Neural progenitor cell (in vitro differentiated cells): ENCODE measurements at places on chromosomes 5 and 9. TPM values are rescaled to one million over a fixed set of nuclear protein-coding genes. Genes with fewer than 3 reads are reported as not detected.

DNA sequence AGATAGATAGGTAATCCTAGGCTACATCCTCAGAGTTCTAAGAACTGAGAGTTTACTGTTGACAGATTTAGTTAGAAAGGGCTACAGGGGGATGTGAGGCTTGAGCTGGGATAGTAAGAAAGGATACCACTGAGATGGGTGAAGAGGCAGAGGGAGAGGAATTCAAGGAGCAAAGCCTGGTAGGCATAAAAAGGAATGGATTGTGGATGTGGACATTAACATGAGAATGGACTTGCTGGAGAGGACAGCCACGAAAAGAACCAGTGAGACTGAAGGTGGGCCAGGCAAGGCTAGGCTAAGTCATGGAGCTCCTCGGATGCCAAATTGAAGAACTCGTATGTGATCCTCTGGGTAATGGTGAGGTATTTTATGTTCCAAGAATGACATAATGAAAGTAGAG, 211.9 kb downstream of the AOPEP start:
- no peaks in the 10 kb centered on the region for H3K36me3 ChIP-seq
- DNase-seq: no peak
- no peak overlapping the region for H3K27ac ChIP-seq
- H3K4me1 ChIP-seq: peaks cover 4% of the 10 kb centered on the region
- no peaks in the 10 kb centered on the region for H3K27me3 ChIP-seq

DNA sequence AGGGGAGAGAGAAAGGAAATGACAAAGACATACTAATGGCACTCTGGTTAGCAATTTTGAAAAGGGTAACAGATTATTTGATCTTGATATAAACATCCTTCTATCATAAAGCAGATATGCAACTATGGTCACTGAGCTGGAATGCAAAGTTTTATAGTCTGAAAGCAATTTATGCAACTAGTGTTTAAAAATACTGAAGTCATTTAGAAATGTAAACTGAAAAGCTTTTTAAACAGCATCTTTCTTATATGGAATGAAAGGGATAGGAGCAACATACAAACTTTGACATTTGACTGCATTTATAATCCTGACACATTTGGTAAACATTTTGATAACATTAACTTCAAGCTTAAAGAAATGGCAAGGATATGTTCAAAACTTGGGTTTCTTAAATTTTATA, 28.7 kb upstream of the ADAMTS19 start:
- H3K36me3 ChIP-seq: no peaks in the 10 kb centered on the region
- H3K27me3 ChIP-seq: no peaks in the 10 kb centered on the region
- no peak overlapping the region for H3K27ac ChIP-seq
- no peaks in the 10 kb centered on the region for H3K4me1 ChIP-seq

DNA sequence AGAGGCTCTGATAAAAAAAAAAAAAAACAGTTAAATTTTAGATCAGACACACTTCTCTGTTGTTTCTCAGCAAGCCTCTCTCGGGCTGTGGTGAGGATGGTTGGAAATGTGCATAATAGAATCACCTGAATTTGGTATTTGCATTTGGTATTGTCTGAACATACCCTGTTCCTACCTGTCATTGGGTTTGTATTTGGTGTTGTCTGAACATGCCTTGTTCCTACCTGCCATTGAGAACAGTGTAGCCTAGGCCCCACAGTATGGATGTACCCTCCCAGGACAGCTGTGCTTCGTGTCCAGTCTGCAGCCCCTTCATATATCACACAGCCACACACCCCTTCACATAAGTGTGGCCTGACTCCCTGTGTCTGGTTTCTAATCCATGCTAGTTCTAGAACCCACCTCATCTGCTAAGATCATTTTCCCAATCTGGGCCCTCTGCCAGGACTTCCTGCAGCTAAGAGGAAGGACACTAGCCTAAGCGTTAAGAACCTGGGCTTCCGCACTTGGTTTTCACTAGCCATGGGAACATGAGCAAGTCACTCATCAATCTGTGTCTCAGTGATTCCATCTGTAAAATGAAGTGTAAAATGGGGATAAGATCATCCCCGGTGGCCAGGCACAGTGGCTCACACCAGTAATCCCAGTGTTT, 49.2 kb downstream of the ITGA2 start:
- H3K4me3 ChIP-seq: no peak overlapping the region
- H3K27ac ChIP-seq: no peak overlapping the region
- H3K27me3 ChIP-seq: no peaks in the 10 kb centered on the region
- H3K36me3 ChIP-seq: no peaks in the 10 kb centered on the region
- no peaks in the 10 kb centered on the region for H3K4me1 ChIP-seq

GRCh38 chr9:130785940-130786508, 49.0 kb upstream of the ABL1 start:
- H3K27ac ChIP-seq: no peak overlapping the region
- no peaks in the 10 kb centered on the region for H3K36me3 ChIP-seq
- no peaks in the 10 kb centered on the region for H3K27me3 ChIP-seq
- no peak for DNase-seq
- peaks cover 4% of the 10 kb centered on the region for H3K4me1 ChIP-seq

DNA sequence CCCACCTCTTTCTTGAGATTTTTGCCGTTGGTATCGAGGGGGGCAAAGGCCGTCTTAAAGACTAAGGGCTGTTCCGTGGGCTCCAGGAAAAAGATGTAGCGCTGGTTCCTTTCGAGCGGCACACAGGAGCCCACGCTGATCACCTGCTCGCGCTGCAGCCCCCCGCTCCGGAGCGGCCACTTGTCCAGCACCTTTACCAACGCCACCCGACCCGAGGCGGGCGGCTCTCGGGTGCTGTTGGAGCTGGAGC, 781 bp downstream of the NRG2 start:
- H3K36me3 ChIP-seq: no peaks in the 10 kb centered on the region
- H3K27me3 ChIP-seq: peaks cover 91% of the 10 kb centered on the region
- DNase-seq: no peak
- peaks cover 40% of the 10 kb centered on the region for H3K4me1 ChIP-seq

GRCh38 chr5:3282841-3283240, 312.8 kb upstream of the IRX1 start:
- no peaks in the 10 kb centered on the region for H3K36me3 ChIP-seq
- H3K27ac ChIP-seq: no peak overlapping the region
- DNase-seq: no peak
- H3K27me3 ChIP-seq: no peaks in the 10 kb centered on the region
- H3K4me3 ChIP-seq: no peak overlapping the region

GRCh38 chr5:129963359-129963758, 59.1 kb downstream of the CHSY3 start:
- H3K4me1 ChIP-seq: no peaks in the 10 kb centered on the region
- no peak overlapping the region for H3K27ac ChIP-seq
- no peak for DNase-seq
- no peak overlapping the region for H3K4me3 ChIP-seq
- H3K27me3 ChIP-seq: no peaks in the 10 kb centered on the region
- no peaks in the 10 kb centered on the region for H3K36me3 ChIP-seq

DNA sequence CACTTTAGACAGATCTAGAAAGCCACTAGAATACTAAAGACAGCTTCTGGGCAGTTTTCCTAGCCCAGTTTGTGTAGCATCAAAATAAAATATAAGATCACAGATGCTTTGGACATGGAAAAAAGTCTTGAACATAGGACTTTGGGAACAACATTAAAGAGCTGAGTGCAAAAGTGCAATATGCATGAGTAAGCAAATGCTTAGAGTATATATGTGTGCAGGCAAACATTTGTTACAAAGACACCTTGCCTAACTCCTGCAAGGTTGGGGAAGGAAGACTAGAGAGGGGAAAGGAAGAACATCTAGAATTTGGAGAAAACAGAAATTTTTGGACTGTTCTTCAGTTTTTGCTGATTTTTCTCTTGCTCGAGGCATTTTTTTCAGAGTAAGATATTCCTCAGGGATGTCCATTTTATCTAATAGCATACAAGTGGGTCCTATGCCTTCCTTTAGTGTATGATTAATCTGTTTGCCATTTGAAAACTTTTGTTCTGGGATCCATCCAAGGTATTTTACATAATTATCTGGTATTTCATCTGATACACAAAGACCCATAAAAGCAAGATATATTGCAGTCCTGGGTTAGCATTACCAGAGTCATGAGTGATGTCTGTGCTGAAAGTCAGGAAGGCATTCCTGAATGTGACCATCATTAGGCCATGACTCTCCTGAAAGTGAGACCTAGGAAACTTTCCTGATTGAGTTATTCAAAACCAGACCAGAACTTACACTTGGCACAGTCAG, 142.0 kb upstream of the RGMB start:
- no peaks in the 10 kb centered on the region for H3K36me3 ChIP-seq
- no peak overlapping the region for H3K27ac ChIP-seq
- DNase-seq: no peak

- DNase-seq: peak; percentile 73
- H3K27ac ChIP-seq: no peak overlapping the region
- H3K4me3 ChIP-seq: no peak overlapping the region
Observed at GRCh38 chr5:134007581-134008265, 2.9 kb upstream of the VDAC1 start.

DNA sequence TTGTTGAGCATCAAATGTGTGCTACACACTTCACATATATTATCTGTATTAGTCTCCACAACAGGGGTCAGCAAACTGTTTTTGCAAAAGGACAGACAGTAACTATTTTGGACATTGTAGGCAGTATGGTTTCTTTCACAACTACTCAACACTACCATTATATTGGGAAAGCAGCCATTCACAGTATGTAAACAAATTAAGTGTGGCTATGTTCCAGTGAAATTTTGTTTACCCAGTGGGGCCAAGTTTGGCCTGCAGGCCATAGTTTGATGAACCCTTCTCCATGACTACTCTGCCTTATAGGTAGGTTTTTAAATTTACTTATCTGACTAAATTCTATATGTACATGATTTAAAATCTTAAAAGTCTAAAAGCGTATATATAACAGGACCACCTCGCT, 13.0 kb upstream of the FAM151B start:
- no peak overlapping the region for H3K27ac ChIP-seq
- DNase-seq: no peak
- H3K4me1 ChIP-seq: no peaks in the 10 kb centered on the region
- H3K36me3 ChIP-seq: peaks cover 28% of the 10 kb centered on the region
- no peaks in the 10 kb centered on the region for H3K27me3 ChIP-seq

DNA sequence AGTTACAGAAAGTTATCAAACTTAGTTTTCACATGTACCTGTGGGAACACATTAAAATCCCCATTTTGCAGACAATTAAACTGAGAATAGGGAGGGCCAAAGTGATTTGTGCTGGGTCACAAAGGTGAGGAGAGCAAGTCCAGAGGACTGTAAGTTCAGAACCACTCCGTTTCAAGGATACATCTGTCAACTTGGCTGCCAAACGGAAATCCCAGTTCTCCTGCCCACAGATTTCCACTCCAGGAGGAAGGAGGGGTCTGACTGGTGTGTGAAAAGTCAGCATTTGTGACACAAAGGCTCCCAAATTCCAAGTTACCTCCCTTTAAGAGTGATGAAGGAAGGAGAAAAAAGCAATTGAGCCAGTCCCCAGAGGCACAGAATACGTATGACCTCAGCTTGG, 42.3 kb downstream of the PRELID2 start:
- no peak overlapping the region for H3K27ac ChIP-seq
- H3K4me1 ChIP-seq: peaks cover 5% of the 10 kb centered on the region
- no peak for DNase-seq
- no peaks in the 10 kb centered on the region for H3K27me3 ChIP-seq
- H3K4me3 ChIP-seq: no peak overlapping the region

DNA sequence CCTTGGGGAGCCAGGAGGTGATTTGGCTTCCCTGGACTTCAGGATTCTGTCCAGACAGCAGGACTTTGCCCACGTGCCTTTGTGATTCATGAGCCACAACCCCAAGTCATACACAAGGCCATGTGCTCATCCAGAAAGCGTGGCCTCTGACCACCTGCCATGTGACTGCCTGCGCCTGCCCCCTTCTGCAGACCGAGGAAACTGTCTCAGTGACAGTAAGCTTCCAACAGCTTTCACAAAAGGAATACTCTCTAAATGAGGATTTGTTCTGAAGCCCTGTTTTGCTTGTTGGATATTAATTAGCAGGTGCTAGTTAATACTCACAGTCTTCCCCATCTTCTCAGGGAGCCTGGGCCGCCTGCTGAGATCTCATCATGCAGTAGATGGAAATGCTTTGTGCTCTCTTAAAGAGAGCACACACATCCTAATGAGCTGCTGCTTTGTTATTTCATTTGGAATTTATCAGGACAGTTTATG, 36.9 kb upstream of the ANGPTL2 start:
- DNase-seq: peak; percentile 70
- no peak overlapping the region for H3K4me3 ChIP-seq
- H3K27ac ChIP-seq: no peak overlapping the region
- H3K4me1 ChIP-seq: peaks cover 18% of the 10 kb centered on the region
- H3K27me3 ChIP-seq: no peaks in the 10 kb centered on the region

GRCh38 chr5:116564756-116565490, 9.7 kb downstream of the SEMA6A start:
- H3K4me1 ChIP-seq: peaks cover 99% of the 10 kb centered on the region

- H3K4me3 ChIP-seq: no peak overlapping the region
- no peak overlapping the region for H3K27ac ChIP-seq
- H3K4me1 ChIP-seq: peaks cover 33% of the 10 kb centered on the region
- no peaks in the 10 kb centered on the region for H3K27me3 ChIP-seq
- DNase-seq: no peak
- no peaks in the 10 kb centered on the region for H3K36me3 ChIP-seq
Observed at GRCh38 chr5:54024466-54024865, 285.9 kb downstream of the ARL15 start.

DNA sequence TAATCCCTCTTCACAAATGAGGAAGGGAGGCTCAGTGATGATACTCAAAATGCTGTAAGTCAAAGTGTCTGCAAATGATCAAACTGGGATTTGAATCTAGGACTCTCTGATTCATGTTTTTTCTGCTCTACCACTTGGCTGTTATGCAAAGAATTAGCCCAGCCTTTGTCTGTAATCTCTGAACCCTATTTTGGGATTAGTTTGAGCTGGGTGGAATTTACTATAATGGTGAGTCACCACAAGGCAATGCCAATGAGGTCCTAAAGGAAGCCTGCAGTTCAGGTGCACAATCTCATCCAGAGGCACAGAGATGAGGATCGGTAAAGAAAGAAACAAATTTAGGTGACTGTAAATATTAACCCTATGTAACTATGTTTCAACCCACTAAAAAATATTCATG, 29.2 kb downstream of the RFK start:
- H3K27me3 ChIP-seq: no peaks in the 10 kb centered on the region
- H3K36me3 ChIP-seq: no peaks in the 10 kb centered on the region
- H3K4me3 ChIP-seq: no peak overlapping the region
- no peak overlapping the region for H3K27ac ChIP-seq

DNA sequence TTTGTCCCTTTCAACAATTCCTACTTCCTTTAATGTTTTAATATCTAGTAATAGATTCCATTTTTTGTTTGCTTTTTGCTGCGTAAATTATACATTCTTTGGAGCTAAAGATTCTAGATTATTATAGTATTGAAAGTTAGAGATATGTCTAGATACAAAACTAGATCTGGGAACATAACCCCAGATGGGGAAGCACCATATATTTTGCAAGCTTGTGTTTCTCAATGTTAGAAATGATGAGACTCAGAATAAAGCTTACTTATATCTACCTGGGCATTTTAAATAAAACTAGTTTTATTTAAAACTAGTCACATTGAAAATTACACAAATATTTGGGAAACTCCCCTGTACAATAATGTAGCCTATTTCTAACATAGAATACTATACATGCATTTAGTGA, 32.2 kb downstream of the TRIO start:
- peaks cover 57% of the 10 kb centered on the region for H3K4me1 ChIP-seq
- DNase-seq: no peak
- no peak overlapping the region for H3K27ac ChIP-seq
- H3K4me3 ChIP-seq: no peak overlapping the region

The ADRB2 gene
- 0.32 and 0.40 TPM in 2 replicates for total RNA-seq

The OR13C4 gene
- not detected in 2 replicates for total RNA-seq

The TOR1B gene
- 12.2 and 19.0 TPM in 2 replicates for total RNA-seq
